Uterus (tissue), 4 donors: ENCODE measurements at places on chromosomes 6 and 20. TPM values are rescaled to one million over a fixed set of nuclear protein-coding genes. Genes with fewer than 3 reads are reported as not detected.

- H3K27ac ChIP-seq, result no peak overlapping the region
- no peaks in the 10 kb centered on the region for H3K27me3 ChIP-seq
- no peaks in the 10 kb centered on the region for H3K36me3 ChIP-seq
- H3K4me3 ChIP-seq, result no peak overlapping the region
Measured at GRCh38 chr20:25243416-25243979, 4.4 kb upstream of the PYGB start.

DACT2 gene
- total RNA-seq, result 2.8 TPM

NEURL2 gene
- total RNA-seq, result 0.29 TPM

DNA sequence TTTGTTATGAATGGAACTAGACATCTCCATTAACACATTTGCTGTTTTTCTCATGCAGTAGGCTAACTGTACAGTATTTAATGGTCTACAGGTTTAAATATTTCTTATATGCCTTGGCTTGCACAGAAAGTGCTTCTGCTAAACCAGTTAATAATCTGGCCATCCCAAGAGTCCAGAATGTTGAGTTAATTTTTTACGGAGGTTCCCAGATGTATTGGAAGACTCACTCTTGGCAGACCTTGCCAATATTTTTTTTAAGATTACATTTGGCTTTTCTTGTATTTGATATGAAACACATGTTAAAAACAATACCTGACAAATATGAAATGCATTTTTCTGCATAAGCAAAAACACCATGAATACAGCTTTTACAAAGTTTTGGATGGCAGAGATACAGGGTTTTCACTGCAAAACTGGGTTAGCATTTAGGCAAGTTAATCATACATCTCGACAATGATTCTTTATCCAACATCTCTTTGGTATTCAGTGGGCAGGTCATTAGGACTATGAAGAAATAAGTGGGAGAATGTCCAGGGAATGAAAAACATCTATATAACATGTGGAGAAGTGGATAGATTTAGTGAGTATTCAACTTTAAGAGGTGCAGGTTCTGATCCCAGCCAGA lies 94.0 kb downstream of the SGK1 start:
- H3K27ac ChIP-seq, result no peak overlapping the region
- no peaks in the 10 kb centered on the region for H3K4me1 ChIP-seq
- no peaks in the 10 kb centered on the region for H3K36me3 ChIP-seq
- H3K4me3 ChIP-seq, result no peak overlapping the region

DNA sequence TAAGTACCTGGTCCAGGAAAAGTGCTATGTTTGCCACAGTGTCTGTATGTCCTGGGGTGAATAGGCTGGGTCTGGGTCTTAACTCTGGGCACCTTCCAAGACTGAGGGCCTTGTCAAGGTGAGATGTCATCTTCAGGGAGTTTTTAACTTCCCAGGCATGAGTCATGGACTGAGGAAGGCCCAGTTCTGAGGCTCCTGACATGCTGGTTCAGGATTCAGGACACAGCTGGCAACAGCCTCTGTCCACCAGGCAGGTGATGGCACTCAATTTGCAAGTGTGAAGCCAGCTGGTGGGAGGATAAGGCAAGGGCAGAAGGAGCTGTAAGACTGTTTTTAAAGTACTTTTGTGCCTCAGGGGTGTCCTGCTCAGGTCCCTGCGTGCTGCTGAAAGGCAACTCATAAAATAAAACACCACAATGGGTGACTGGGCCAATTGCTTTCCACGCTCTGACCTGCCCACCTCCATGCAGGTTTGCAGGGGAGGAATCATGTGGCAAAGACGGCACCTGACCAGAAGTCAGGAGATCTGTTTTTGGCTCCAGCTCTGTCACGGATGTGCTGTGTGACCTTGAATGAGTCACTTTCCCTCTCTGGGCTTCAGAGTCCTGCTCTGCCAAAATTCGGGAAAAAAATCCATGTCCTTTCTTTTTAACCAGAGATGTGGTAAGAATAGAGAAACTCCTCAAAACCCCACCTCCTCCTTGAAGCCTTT lies 4.9 kb upstream of the PACSIN1 start:
- H3K4me3 ChIP-seq, result no peak overlapping the region
- H3K36me3 ChIP-seq, result no peaks in the 10 kb centered on the region
- no peaks in the 10 kb centered on the region for H3K27me3 ChIP-seq
- peaks cover 4% of the 10 kb centered on the region for H3K4me1 ChIP-seq
- DNase-seq, result no peak

STX11 gene
- total RNA-seq, result 2.9 TPM

- H3K36me3 ChIP-seq, result no peaks in the 10 kb centered on the region
- H3K27me3 ChIP-seq, result no peaks in the 10 kb centered on the region
- no peak for DNase-seq
- no peak overlapping the region for H3K27ac ChIP-seq
- no peaks in the 10 kb centered on the region for H3K4me1 ChIP-seq
- no peak overlapping the region for H3K4me3 ChIP-seq
Measured at GRCh38 chr6:12077021-12077710, 65.1 kb downstream of the HIVEP1 start.

GRCh38 chr6:108966855-108967755 lies 118.9 kb downstream of the ARMC2 start:
- DNase-seq, result no peak
- no peak overlapping the region for H3K27ac ChIP-seq
- no peak overlapping the region for H3K4me3 ChIP-seq
- H3K36me3 ChIP-seq, result no peaks in the 10 kb centered on the region

SYCP2 gene
- 6.2 TPM for total RNA-seq

GRCh38 chr6:104525677-104526322 lies 333.9 kb downstream of the HACE1 start:
- peak; percentile 39 for DNase-seq
- H3K27ac ChIP-seq, result no peak overlapping the region
- H3K36me3 ChIP-seq, result no peaks in the 10 kb centered on the region
- no peaks in the 10 kb centered on the region for H3K4me1 ChIP-seq
- H3K27me3 ChIP-seq, result no peaks in the 10 kb centered on the region

GRCh38 chr6:3683331-3683730 lies 68.2 kb downstream of the PXDC1 start:
- H3K27me3 ChIP-seq, result no peaks in the 10 kb centered on the region
- no peak for DNase-seq
- H3K36me3 ChIP-seq, result no peaks in the 10 kb centered on the region
- H3K4me1 ChIP-seq, result no peaks in the 10 kb centered on the region
- no peak overlapping the region for H3K27ac ChIP-seq

DNA sequence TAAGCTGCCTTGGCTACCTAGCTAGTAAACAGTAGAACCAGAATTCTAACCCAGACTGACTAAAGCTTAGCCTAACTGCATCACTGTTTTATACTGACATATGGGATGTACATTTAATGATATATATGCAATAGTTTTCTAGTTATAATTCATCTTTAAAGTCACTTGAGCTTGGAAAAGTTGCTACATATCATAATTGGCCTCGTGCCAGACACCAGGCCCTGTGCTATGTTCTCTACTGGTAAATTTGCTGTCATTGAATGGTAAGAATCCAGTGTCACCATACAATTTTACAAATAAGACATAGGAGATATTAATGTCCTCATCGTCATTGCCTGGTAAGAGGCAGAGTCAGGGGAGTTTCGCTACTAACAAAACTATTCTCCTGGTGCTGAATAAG lies 396.8 kb downstream of the CDKAL1 start:
- H3K4me3 ChIP-seq, result no peak overlapping the region
- no peak for DNase-seq
- no peaks in the 10 kb centered on the region for H3K27me3 ChIP-seq
- H3K4me1 ChIP-seq, result no peaks in the 10 kb centered on the region
- no peak overlapping the region for H3K27ac ChIP-seq

- H3K4me3 ChIP-seq, result no peak overlapping the region
- no peaks in the 10 kb centered on the region for H3K36me3 ChIP-seq
- no peaks in the 10 kb centered on the region for H3K27me3 ChIP-seq
- H3K4me1 ChIP-seq, result no peaks in the 10 kb centered on the region
- DNase-seq, result no peak
Measured at GRCh38 chr6:168507297-168507696, 66.3 kb downstream of the SMOC2 start.

GRCh38 chr6:80640176-80640575 lies 533.7 kb downstream of the BCKDHB start:
- H3K27ac ChIP-seq, result no peak overlapping the region
- no peaks in the 10 kb centered on the region for H3K27me3 ChIP-seq
- DNase-seq, result no peak
- no peak overlapping the region for H3K4me3 ChIP-seq
- H3K36me3 ChIP-seq, result no peaks in the 10 kb centered on the region

DNA sequence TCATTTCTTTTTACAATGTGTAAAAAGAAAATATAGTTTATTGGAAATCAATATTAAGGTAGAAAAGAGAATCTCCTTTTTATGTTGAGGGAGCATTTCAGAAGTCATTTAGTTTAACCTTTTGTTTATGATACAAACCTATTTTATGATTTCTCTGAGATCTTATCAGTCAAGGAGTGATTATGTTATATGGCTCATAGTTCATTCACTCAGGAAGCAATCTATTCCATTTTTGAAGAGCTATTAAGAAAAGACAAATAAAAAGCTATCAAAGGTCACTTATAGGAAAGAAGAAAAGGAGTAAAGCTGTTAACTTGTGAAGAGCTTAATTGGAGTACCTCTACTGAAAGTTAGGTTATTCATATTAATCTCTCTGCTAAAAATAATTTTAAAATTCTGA lies 526.6 kb upstream of the JAG1 start:
- no peak overlapping the region for H3K4me3 ChIP-seq
- H3K36me3 ChIP-seq, result no peaks in the 10 kb centered on the region
- H3K27me3 ChIP-seq, result no peaks in the 10 kb centered on the region

DNA sequence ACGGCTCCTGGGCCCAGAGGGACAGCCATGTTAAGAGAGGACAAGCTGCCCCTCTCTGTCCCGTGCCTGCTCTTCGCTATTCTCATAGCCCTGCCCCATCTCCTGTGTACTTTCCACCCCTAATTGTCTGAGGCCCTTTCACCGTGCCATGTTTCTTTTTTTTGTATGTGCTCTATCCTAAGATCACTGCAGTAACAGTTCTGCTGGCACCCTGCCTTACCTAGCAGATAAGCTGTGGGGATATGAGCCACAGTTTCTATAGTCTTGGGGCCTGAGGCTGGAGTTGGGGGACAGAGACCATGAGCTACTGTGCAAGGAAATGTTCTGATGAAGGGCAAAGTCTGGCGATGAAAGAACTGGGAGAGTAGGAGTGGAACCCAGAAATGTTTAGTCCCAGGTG lies 269.5 kb upstream of the CITED2 start:
- H3K27me3 ChIP-seq, result no peaks in the 10 kb centered on the region
- no peaks in the 10 kb centered on the region for H3K36me3 ChIP-seq
- no peaks in the 10 kb centered on the region for H3K4me1 ChIP-seq
- no peak overlapping the region for H3K4me3 ChIP-seq
- no peak for DNase-seq
- H3K27ac ChIP-seq, result no peak overlapping the region

GSTA1 gene
- total RNA-seq, result not detected

MYCT1 gene
- total RNA-seq, result 25.8 TPM

- peak; percentile 58 for DNase-seq
- H3K4me3 ChIP-seq, result no peak overlapping the region
- H3K27ac ChIP-seq, result peak overlapping the region; percentile 89
- no peaks in the 10 kb centered on the region for H3K36me3 ChIP-seq
- H3K27me3 ChIP-seq, result no peaks in the 10 kb centered on the region
- H3K4me1 ChIP-seq, result peaks cover 10% of the 10 kb centered on the region
Measured at GRCh38 chr6:17470202-17470937, 77.0 kb downstream of the CAP2 start.

- no peaks in the 10 kb centered on the region for H3K4me1 ChIP-seq
- H3K36me3 ChIP-seq, result no peaks in the 10 kb centered on the region
- H3K27ac ChIP-seq, result no peak overlapping the region
- H3K27me3 ChIP-seq, result no peaks in the 10 kb centered on the region
- no peak for DNase-seq
- H3K4me3 ChIP-seq, result no peak overlapping the region
Measured at GRCh38 chr20:43564993-43565757, 6.3 kb downstream of the SGK2 start.

- no peaks in the 10 kb centered on the region for H3K27me3 ChIP-seq
- no peak overlapping the region for H3K4me3 ChIP-seq
- no peaks in the 10 kb centered on the region for H3K36me3 ChIP-seq
- no peak overlapping the region for H3K27ac ChIP-seq
- DNase-seq, result no peak
Measured at GRCh38 chr20:17169585-17170136, 57.2 kb upstream of the PCSK2 start.

DNA sequence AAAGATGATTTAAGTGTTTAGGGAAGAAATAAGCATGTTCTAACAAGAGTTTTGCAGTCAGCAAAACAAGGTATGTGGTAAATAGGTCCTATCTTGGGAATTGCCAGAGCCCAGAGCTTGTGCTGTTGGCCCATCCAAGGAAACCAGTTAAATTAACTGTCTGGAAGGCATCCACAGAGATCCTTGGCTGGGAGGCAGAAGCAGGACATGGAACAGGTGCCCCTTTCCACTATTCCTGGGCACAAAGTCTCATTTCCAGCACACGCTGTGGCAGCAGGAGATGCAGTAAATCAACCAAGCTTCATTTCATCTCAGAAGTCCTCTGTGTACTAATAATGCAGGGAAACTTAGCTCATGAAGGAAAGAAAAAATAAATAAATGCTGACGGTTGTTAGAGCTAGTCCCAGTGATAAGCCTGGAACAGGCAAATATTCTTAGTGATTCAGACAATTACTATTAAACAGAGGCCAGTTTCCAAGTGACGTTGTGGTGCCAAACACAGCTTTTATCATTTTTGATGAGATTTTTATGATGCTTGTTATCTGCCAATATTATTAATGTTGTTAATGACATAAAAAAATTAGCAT lies 39.8 kb upstream of the SNAP25 start:
- H3K4me1 ChIP-seq, result no peaks in the 10 kb centered on the region
- no peaks in the 10 kb centered on the region for H3K27me3 ChIP-seq
- H3K4me3 ChIP-seq, result no peak overlapping the region
- peak; percentile 34 for DNase-seq
- H3K27ac ChIP-seq, result peak overlapping the region; percentile 18

- H3K4me3 ChIP-seq, result peak overlapping the region; percentile 51
- no peak for DNase-seq
- peaks cover 17% of the 10 kb centered on the region for H3K4me1 ChIP-seq
- no peak overlapping the region for H3K27ac ChIP-seq
- H3K36me3 ChIP-seq, result no peaks in the 10 kb centered on the region
Measured at GRCh38 chr6:3455147-3455568, 1.7 kb downstream of the SLC22A23 start.

- no peaks in the 10 kb centered on the region for H3K36me3 ChIP-seq
- DNase-seq, result no peak
- no peak overlapping the region for H3K27ac ChIP-seq
- H3K4me1 ChIP-seq, result no peaks in the 10 kb centered on the region
- no peaks in the 10 kb centered on the region for H3K27me3 ChIP-seq
Measured at GRCh38 chr6:18076231-18076630, 46.2 kb downstream of the NHLRC1 start.

DNA sequence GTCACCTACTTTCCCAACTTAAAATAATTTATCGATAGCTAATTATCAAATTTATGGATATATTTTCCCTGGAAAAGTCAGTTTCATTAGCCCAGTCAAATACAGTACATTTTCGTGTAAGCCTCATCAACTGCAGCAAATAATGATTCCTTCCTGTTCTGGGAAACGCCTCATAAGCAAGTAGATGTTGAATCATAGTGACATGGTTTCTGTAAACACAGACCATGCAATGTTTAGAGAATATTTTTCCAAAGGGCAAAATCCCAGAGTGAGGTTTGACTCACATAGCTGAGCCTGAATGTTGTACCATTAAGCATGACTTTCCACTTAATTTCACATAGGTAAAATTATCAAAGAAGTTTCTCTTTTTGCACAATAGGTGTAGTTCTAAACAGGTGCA lies 16.7 kb upstream of the VNN1 start:
- H3K4me1 ChIP-seq, result no peaks in the 10 kb centered on the region
- H3K27me3 ChIP-seq, result no peaks in the 10 kb centered on the region
- no peaks in the 10 kb centered on the region for H3K36me3 ChIP-seq
- H3K27ac ChIP-seq, result no peak overlapping the region
